ENCODE measurements at places on chromosomes 5 and 9. TPM values are rescaled to one million over a fixed set of nuclear protein-coding genes. Genes with fewer than 3 reads are reported as not detected.

GRCh38 chr9:11686733-11687132 is 1006.5 kb upstream of the TYRP1 start:
- DNase-seq, result no peak

DNA sequence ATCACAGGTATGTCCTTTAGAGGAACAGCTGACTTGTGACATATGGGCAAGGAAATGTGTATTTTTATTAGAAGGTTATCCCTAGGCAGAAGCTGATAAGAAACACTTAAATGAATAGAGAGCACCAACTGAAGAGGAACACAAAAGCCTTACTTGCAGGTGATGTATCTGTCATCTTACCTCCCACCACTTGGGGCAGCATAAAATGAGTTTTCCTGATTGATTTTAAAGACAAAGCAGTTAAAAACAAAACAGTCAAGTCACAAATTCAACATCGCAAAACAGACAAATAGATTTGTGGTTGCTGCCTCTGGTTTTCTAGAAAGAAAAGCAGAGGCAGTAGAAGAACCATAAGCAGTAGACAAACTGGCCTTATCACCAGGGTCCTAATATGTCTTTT is 302.4 kb upstream of the ZNF462 start:
- DNase-seq, result no peak

- DNase-seq, result no peak
Observed at GRCh38 chr5:67297376-67297775, 100.8 kb upstream of the CD180 start.

DNA sequence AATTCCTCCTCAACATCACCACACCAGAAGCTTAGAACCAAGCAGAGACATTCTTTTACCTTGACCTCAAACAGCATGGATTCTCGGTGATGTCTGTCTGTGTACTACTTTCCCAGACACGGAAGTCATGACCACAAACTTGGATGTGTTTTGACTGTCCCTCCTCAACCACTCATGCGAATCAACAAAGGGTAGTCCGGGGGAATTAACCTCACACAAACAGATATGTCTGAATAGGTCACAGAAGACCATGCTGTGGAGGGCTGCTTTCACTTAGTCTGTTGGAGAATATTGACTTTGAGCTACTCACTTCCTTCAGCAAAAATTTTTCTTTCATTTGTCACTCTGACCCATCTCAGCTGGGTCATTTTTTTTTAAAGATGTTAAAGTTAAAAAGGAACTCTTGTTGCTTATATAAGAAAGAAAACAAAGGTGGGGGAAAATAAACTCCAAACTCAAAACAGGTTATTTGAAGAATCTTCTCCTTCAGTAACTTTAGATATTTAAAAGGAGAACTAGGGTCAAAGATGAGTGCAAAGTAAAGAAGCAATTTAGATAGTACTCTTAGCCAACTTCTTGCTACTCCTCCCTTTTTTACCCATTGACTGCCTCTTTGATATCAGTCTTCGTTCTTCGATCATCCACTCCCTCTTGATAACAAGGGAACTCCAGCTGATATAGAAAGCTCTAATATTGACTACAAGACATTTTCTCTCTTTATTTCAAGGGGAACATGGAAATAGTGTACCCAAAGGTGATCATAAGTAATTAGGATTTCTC is 343.4 kb upstream of the CDH6 start:
- no peak for DNase-seq

- no peak for DNase-seq
Observed at GRCh38 chr9:96751815-96752214, 26.1 kb downstream of the ZNF510 start.

- DNase-seq, result no peak
Observed at GRCh38 chr9:99451112-99451606, 229.1 kb downstream of the SEC61B start.

- no peak for DNase-seq
Observed at GRCh38 chr5:89208811-89209210, 325.8 kb upstream of the MEF2C start.

DNA sequence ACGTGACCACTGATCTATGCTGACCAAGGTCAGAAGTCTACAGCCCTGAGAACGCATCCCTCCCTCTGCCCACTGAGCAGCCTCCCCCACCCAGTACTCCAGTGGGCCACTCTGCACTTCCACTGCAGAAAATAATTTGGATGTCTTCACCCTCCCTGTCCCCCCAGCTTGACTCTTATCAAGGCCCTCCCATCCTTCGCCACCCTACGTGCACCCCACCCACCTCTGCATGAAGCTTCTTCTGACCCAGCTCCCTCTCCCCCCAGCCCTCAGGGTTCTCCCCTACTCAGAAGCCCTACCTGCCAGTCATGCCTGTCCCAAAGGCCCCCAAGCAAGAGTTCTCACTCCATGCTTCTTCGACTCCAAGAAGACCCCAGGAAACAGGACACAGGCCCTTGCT is 138.5 kb upstream of the FSTL4 start:
- no peak for DNase-seq

- DNase-seq, result no peak
Observed at GRCh38 chr9:12815888-12816287, 41.1 kb downstream of the LURAP1L start.

GRCh38 chr9:37174247-37174646 is 53.9 kb downstream of the ZCCHC7 start:
- no peak for DNase-seq

DNA sequence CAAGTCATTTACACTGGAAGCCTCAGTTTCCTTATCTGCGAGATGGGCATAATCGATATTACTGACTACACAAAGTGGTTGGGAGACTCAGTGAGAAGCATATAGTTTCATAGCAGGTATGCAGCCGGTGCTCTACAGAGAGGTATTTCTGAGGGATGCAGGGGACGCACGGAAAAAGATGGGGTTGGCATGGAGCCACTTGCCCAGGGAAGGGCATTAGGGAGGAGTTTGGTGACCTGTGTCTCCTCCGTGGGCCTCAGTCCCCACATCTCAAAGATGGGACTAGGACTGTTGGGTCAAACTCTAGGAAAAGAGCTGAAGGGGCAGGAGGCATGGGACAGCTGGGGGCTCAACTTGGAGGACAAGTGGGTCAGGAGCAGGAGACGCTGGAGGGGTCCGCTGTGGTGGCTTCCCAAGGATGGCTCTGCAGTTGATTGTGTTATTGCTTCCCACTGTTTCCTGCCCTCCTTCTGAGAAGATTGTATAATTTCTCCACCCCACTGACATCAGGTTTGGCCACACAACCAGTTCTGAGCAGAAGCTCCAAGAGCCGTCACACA is 158.6 kb upstream of the ALDH1B1 start:
- no peak for DNase-seq

GRCh38 chr5:163821142-163821541 is 315.7 kb downstream of the MAT2B start:
- no peak for DNase-seq

DNA sequence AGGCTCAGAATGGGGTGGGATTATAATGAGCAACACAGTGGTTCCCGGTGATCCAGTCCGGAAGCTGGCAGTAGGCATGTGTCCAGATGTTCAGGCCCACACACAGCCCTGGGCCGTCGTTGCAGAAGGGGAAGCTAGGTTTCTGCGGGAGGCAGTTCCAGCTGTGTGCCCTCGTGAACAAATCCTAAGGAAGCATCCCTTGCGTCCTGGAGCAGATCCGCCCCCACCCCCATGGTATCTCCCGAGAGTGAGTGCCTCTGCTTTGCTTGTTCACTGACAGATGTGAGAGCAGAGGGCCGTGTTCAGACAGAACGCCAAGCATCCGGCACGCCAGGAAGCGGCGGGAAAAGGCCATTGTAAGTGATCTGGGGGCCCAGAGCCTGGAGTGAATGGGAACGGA is 104.8 kb downstream of the PDE6A start:
- no peak for DNase-seq

DNA sequence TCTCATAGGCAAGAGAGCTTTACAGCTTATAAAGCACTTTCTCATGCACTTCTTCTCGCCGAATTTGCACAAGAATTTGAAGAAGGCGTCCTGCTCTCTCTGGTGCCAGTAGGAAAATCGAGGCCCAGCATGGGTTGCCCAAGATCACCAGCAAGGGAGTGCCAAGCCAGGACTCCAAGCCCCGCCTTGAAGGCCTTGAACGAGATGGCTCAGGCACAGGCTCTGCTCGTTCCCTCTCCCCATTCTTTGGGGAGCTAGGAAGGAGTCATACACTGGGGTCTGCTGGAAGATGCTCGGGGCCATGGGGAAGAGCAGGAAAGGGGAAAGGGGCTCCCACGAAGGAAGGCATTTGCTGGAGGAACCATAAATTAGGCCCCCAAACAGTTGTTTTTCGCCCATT is 46.7 kb downstream of the PAX5 start:
- DNase-seq, result no peak

DNA sequence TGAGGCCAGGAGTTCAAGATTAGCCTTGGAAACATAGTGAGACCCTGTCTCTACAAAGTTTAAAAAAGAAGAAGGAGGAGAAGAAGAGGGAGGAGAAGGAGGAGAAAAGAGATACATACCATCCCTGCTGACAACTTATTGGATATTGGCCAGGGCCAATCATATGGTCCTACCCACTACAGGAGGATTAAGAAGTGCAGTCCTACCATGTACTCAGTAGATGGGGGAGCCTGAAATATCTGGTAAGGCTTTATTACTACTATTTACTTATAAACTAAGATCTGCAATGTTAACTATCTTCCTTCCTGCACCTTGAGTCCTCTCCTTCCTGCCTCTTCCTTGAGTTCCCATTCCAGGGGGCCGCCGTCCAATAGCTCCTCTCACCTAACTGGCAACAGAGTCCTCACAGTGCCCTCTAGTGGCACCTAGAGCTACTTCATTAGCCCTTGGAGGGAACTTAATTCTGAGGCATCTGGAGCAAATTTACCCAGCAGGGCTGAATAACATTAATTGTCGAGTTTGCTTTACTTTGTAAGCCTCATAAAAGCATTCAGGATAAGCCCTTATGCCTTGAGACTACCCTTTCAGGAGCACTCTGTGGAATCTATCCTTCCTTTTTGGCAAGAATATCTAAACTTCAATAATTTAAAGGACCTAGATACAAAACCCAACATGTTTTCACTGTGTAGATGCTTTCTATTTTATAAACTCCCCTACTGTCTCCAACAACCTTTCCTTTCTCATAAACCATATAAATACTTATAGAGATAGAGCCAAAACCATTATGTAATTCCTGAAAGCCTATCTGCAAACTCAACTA is 39.1 kb upstream of the RANBP6 start:
- peak; percentile 62 for DNase-seq

DNA sequence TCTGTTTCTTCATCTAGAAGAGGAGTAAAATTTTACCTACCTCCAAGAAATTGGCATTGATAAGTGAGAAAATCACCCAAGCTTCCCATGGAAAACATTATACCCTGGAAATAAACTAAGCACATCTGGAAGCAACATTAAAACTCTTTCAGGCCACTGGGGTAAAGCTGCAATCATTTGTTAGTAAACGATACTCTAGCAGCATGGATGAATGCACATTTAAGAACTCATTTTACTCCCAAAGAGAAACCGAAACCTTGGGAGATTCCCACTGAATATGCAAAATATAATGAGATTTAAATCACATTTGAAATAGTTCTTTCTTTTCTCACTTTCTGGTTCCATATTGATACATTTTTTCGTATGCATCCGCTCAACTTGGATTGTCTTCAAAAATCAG is 467.5 kb downstream of the EFNA5 start:
- no peak for DNase-seq

CCDC152 gene
- total RNA-seq, result 1.6 TPM

SPINK1 gene
- total RNA-seq, result not detected

SPINK4 gene
- total RNA-seq, result not detected

FOXI1 gene
- total RNA-seq, result not detected

NR2F1-AS1 gene
- not detected for total RNA-seq
